Stimulated activated CD4-positive, alpha-beta T cell treated with anti-CD3 and anti-CD28 coated beads, Interleukin-1b, Interleukin-23, amount 100 ng/mL, for 1 hour (primary cell): ENCODE measurements at places on chromosomes 3 and 15.

GRCh38 chr3:40851836-40852235 lies 327.1 kb downstream of the ZNF621 start:
- DNase-seq: no peak

DNA sequence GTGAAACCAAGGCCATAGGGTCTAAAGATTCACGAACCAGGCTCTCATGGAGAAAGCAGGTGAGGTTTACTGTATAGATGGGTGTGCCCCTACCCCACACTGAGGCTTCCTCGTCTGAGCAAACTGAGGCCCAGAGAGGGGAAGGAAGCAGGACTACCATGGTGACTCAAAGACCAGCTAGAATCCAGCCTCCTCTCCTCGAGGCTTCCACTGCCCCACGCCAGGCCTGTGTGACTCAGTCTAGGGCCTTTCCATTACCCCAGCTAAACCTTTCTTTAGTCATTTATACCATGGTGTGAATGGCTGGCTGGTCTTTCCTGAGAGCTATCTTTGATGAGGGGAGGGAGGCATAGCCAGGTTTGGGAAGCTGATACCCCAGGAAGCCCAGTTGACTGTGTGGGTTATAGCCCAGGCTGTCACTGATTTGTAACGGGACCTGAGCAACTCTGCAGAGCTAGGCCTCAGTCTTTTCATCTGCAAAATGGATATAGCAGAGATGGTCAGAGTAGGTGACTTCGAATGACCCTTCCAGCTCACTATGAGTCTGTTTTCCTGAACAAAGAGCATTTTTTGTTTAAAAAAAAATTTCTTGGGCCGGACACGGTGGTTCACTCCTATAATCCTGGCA lies 3.0 kb upstream of the RHO start:
- no peak for DNase-seq

DNA sequence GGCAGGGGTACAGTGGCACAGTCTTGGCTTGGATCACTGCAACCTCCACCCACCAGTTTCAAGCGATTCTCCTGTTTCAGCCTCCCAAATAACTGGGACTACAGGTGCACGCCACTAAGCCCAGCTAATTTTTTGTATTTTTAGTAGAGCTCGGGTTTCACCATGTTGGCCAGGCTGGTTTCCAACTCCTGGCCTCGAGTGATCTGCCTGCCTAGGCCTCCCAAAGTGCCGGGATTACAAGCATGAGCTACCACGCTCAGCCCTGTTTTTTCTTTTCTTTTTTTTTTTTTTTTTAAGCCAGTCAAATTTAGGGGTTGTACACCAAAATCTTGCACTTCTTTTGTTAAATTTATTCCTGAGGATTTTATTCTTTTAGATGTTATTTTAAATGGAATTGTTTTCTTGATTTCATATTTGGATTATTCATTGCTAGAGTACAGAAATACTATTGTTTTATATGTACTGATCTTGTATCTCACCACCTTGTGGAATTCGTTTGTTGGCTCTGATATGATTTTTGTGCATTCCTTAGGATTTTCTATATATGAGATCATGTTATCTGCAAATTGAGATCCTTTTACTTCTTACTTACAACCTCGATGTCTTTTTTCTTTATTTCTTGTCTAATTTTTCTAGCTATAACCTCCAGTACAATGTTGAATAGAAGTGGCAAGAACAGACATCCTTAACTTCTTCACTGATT lies 65.6 kb downstream of the ZNF609 start:
- DNase-seq: no peak

GRCh38 chr15:56981160-56981559 lies 62.7 kb downstream of the TCF12 start:
- no peak for DNase-seq

DNA sequence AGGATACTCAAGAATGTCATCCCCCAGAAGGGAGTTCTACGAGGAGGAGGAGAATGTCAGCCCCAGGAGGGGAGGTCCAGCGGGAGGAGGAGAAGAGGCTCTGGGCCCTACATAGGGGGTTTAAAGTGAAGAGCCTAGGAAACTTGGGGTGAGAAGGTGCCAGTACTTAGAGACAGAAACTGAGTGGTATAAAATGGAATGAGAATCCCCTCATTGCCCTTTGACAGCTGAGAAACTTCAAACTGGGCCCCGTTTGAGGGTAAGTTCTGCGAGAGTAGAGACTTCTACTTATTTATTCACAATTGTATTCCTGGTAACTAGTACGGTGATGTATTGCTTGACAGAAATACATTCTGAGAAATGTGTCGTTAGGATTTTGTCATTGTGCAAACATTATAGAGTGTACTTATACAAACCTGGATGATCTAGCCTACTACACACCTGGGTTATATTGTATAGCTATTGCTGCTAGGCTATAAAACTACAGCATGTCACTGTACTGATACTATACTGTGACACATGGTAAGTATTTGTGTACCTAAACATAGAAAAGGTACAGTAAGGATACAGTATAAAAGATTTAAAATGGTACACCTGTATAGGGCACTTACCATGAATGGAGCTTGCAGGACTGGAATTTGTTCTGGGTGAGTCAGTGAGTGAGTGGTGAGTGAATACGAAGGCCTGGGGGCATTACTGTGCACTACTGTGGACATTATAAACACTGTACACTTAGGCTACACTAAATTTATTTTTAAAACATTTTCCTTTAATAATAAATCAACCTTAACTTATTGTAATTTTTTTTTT lies 62.0 kb downstream of the TSC22D2 start:
- no peak for DNase-seq

GRCh38 chr3:105385819-105386508 lies 19.3 kb downstream of the ALCAM start:
- no peak for DNase-seq

DNA sequence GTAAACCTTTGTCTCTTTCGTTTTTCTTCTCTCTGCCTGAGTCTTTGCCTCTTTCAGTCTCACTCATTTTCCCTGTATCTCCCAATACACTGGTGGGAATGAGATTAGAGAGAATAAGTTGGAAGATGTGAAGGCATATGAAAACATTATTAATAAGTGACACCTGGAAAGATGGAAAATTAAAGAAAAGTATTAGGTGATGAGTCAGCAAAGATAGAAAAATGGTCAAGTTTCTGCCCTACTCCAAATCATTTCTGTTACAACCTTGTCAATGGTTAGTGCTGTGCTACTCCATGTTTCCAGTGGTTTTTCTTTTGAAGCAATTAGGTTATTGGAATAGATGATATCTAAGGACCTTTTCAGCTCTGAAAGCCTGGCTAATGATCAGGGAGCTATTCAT lies 252.8 kb downstream of the LSAMP start:
- DNase-seq: no peak

DNA sequence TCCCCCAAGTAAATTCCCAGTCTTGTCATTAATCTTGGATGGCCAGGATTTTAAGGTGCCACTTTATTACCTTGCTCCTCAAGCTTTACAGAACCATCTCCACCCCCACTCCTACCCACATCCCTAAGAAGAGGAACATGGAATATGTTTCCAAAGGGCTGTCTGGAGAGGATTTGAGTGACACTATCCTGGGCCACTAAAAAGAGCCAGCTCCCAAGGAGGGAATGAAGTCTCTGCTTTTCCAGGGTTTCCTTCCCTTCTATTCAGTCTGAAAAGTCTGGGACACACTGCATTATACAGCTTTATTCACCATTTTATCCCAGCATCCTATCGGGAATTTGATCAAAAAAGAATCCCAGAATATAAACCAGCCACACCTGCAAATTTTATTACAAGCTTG lies 35.6 kb upstream of the MECOM start:
- DNase-seq: no peak

DNA sequence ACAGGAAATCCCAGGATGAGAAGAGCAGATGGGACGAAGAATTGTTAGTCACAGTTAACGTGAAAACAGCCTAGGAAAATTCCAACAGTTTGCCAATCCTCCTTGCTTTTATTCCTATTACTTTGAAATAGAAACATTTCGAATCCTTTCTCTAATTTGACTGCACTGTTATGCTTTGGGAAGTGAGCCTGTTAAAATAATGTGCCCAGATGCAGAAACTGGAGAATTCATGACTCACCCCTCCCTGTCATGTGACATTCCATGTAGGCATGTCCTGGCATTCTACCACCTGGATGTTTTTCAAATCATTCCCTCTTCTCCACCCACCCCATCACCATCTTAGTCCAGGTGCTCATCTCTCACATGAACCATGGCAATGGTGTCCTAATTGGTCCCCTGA lies 107.3 kb downstream of the MINAR1 start:
- DNase-seq: no peak

GRCh38 chr3:133443649-133444422 lies 44.0 kb downstream of the BFSP2 start:
- no peak for DNase-seq

- no peak for DNase-seq
Measured at GRCh38 chr15:94327356-94327936, 96.1 kb downstream of the MCTP2 start.

GRCh38 chr3:93923006-93923405 lies 50.7 kb downstream of the PROS1 start:
- no peak for DNase-seq

GRCh38 chr3:31754575-31755278 lies 222.0 kb downstream of the STT3B start:
- DNase-seq: no peak

DNA sequence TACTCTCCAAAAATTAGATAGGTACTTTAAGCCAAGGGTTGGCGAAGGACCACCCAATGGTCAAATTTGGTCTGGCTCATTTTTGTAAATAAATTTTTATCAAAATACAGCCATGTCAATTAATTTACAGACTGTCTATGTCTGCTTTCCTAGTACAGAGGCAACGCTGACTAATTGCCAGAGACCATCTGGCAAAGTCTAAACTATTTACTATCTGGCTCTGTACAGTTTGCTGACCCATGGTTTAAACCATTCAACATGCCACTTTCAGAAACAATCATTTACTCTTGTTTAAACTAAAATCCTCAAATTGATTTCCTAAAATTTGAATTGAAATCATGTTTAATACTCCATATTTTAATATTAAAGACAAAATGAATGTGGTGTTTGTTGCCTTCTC lies 25.9 kb downstream of the CBLB start:
- no peak for DNase-seq

- no peak for DNase-seq
Measured at GRCh38 chr3:23252122-23252521, 49.0 kb downstream of the UBE2E2 start.

GRCh38 chr15:47618241-47618640 lies 99.1 kb upstream of the SEMA6D start:
- DNase-seq: no peak

GRCh38 chr3:157280354-157280753 lies 120.4 kb upstream of the CCNL1 start:
- DNase-seq: no peak

DNA sequence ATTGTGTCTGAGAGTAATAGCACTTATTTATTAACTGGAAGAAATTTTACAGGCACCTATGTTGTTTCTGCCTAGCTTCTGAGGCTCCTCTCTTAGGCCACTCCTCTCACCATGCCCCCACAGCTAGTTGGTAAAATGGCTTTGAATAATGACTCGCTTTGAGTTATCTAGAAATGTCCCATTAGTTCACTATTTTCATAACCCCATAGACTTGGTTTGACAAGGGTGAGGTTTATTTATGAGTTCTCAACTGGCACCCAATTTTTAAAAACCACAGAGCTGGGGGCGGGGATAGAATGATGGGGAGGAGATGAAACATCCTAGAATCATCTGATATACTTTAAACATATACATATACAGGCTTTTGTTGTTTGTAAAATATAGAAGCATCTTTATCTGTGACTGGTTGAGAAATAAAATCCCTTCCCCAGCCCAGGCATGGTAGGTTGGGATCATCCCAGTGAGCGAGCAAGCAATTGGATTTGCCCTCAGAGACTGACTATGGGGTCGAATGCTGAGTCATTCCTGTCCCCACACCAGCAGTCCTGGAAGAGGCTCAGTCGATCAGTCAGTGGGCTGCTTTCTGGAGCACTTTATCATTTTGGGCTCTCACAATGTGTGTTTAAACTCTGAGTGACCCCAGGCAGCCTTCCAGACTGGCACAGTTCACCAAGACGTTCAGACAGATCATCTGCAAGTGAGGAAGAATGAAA lies 60.2 kb upstream of the TSEN2 start:
- DNase-seq: no peak

GRCh38 chr3:39107388-39108199 lies at the start of the genes GORASP1 and TTC21A:
GORASP1 (minus strand) TSS chr3:39107627; CDS start chr3:39107541, 86 bp downstream.
TTC21A (plus strand) TSS chr3:39107680; CDS start chr3:39107838, 158 bp downstream.
- peak; percentile 25 for DNase-seq

GRCh38 chr3:169678122-169678521 lies 14.6 kb upstream of the MECOM start:
- no peak for DNase-seq

GRCh38 chr15:35481064-35481463 lies 64.9 kb downstream of the DPH6 start:
- DNase-seq: no peak

DNA sequence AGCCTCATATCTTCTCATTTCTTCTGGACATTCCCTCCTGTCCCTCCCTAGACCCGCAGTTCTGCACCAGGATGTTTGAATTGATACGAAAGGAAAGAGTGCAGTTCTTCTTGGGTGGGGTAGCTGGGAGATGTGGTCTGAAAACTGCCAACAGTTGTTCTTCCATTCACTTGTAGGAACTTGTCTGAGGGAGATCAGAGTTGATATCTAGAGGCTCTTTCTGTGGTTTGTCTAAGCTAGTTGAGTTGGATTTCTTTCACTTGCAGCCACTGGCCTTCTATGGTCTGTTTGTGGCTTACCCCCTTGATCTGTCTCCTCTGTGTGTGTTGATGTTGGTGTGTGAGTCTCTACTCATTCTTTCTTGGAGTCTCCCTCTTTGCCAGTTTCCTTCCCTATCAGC lies 42.5 kb upstream of the PIK3CB start:
- DNase-seq: no peak

DNA sequence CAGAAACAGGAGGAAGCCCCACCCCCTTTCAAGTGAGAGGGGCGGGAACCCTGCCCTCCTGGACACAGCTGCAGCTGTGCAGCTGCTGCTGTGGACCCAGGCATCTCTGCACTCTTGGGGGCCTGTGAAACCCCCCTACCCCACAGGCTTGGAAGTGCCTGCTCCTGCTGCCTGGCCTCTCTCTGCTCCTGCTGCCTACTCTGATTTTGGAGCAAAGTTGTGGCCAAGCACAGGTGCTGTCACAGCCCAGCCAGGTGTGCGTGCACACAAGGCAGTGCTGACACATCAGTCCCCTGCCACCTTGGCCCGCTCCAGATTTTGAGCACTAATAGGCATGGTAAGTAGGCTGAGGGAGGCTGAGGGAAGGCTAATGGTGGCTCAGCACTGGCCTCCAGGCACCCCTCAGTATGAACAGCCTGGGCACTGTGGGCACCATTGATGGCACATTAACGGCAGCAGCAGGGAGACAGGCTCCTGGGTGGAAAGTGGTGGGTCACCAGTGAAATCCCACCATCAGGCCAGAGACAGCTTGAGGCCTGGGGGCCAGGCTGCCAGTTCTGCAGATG lies 890.9 kb downstream of the GBE1 start:
- no peak for DNase-seq

DNA sequence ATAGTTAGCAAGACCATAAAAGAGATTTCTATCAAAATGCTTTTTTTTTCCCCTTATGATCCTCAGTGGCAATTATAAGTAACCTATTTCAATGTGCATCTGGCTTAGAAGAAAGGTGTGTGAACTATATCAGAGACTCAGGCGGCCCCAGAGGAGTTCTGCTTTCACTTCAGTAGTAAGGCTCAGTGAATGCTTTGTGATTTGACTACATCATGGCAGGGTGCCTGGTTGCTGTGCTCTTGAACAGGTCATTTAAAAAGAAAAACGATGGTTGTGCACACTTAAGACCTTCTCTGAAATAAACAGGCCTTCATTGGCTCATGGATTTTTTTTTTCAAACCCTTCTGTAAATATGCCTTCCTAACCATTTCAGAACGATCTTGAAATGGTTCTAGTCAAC lies 400.4 kb upstream of the RARB start:
- no peak for DNase-seq
